LoVo (cell line): ENCODE measurements at places on chromosomes 12 and 14.

DNA sequence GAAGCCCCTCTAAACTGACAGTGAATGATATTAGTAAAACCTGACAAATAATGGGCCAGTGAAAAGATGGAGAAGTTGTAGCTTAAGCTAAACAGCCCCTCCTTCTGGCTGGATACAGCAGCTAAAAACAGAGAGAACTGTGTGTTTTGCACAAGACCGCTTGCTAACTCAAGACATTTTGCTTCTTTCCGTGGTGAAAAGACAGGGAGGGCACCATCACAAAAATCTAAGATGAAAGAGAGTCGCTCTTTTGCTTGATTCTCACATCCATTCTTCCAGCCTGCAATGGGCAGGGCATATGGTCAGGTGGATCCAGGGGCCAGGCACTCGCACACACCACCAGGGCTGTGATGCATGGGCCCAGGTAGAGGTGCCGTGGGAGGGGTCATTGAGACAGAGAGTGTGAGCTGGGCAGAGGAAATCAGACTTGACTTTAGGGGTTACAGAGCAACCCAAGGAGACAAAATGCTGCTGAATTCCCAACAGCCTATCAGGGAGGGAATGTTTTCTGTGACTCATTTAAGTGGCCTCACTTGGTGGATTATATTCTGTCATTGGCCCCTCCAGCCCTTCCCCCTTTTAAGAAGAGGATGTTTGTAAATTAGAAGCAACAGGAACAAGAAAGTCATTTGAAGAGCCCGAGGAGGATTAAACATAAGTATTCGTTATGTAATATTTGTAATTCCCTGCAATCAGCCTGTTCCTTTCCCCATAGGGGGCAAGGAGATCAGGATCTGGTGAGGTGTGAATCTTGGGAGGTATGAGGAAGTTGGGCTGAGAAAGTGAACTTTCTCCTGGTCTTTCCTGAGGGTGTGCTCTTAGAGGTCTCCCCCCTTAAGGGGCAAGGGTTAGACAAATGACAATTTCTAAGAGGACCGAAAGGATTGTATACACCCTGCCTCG, 12.3 kb downstream of the EMP1 start:
- DNase-seq: peak; percentile 39

DNA sequence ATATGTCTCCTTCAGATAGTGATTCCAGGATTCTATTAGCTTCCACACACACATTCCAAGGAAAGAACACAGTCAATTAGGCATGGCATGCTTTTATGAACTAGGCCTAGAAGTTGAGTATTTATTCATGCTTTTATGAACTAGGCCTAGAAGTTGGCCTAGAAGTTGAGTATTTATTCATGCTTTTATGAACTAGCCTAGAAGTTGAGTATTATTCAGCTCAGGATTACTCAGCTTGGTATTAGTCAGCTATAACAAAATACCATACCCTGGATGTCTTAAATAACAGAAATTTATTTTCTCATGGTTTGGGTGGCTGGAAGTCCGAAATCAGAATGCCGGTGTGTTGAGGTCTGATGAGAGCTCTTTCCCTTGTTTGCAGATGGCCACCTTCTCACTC, 442.7 kb upstream of the FLRT2 start:
- DNase-seq: no peak

GRCh38 chr12:102522768-102523167, 42.4 kb upstream of the IGF1 start:
- no peak for DNase-seq

GRCh38 chr12:12683725-12684124, 12.3 kb downstream of the GPR19 start:
- no peak for DNase-seq

GRCh38 chr14:34334329-34334728, 127.7 kb downstream of the SPTSSA start:
- no peak for DNase-seq

DNA sequence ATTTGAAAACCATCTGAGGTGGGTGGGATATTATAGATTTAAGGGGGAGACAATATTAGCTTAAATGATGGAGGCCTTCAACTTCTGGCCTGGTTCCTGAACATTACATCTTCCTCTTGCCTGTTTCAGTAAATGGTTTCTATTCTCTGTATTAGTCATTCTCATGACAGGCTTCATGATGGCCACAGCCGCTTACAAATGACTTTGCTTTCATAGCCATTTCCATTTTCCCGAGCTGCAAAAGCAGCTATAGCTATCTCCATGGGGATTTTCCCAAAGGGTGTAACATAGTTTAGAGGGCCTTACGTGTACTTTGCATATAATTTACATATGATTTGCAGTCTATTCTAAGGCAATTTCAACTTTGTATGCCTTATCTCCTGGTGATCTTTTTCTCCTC, 121.8 kb downstream of the NRXN3 start:
- DNase-seq: no peak

DNA sequence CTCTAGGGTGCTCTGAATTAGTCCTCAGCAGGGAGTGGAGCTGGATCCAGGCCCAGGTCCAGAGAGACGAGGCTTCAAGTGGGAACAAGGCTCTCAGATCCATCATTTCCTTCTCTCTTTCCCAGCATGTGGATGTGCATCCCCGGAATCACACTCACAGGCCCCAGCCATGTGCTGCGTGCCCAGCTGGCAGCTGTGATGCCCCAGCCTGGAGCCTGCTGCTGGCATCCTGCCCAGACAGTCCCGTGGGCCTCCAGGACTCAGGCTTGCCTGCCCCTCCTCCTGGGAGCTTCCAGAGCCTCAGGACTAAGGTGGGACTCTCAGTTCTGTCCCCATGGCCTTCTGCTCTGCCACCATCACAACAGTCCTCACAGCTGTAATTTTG, 6.2 kb upstream of the KRT84 start:
- no peak for DNase-seq

DNA sequence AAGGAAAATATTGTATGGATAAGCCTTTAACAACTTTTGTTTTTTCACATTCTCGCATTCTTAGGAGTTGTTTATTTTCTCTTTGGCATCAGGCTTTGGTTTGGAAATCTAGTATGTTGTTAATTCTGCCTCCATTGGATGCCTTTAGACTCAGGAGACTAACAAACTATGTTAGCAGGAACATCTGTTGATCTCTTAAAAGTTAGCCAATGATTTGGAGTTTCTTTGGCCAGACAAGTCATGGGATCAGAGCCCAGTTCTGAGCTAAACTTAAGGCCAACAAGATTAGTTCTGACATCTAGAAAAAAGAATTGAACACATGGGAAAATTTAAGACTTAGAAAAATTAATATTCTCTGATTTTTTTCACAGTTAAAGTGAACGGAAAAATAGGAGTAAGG, 35.3 kb upstream of the STRAP start:
- DNase-seq: no peak

DNA sequence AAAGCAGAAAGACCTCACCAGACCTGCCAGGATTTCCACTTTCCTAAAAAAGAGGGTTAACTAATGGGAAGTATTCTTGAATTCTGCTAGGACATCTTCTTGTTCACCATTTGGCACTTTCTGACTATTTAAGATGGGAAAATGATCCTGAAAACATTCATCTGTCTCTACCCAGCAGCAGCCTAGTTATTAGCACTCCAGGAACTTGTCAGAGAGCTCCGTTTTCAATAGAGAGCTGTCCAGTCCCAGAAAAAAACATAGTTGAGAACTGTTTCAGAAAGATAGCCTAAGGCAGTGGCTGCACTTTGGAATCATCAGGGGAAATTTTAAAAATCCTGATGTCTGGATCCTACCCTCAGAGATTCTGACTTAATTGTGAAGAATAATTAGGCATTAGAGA, 22.1 kb upstream of the CEP83 start:
- DNase-seq: no peak

DNA sequence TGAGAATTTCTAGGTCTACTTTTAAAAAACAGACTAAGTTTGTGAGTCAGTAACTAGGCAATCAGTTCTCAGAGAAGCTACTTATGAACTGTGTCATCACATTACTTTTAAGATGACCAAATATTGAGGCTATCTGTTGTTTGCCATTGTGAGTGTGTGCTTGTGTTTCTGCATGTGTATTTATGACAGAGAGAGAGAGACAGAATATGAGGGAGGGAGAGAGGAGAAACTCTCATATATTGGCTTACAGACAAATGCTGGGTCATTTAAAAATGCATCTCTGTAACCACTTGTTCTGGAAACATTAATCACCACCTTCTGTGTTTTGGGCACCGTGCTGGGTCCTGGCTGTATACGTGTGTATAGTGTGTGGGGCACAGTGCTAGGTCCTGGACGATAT, 161.5 kb upstream of the FRMD6 start:
- no peak for DNase-seq

DNA sequence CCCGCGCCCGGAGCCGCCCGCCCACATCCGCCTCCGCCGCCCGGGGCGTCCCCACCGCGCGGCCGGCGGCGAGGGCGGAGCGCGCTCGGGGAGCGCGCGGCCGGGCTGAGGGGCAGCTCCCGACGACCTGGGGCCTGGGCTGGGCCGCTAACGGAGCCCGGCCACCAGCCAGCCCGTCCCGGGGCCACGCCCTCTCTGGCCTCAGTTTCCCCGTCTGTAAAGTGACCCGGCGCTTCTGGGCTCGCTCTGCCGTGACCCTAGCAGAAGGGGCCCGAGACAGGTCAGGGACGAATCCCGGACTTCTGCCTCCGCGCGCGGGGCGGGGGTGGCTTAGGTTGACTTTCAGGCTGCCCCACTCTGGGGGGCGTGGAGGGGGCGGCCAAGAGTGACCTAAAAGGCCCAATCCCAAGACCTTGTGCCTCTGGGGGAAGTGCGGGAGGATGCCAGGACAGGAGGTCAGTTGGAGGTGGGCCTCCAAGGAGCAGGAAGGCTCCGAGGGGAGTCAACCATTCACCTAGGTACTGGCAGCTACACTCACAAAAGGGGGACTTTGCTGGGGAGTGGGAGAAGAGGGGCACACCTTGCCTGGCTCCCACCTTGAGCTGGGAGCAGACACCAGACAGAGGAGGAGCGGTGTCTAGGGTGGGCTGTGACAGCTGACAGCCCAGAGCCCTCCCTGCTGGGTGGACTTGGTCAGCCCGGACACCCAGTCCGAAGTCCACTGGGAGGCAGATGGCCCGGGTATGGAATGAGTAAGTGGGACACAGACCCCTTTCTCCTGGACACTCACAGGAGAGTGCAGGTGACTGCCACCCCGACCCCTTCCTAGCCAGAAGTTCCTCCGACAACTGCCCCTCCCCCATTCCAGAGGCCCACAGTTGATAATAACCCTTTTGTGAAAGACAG, 486 bp upstream of the AKT1 start:
- peak; percentile 64 for DNase-seq

- no peak for DNase-seq
Observed at GRCh38 chr14:23228812-23229211, 8.9 kb upstream of the RNF212B start.

DNA sequence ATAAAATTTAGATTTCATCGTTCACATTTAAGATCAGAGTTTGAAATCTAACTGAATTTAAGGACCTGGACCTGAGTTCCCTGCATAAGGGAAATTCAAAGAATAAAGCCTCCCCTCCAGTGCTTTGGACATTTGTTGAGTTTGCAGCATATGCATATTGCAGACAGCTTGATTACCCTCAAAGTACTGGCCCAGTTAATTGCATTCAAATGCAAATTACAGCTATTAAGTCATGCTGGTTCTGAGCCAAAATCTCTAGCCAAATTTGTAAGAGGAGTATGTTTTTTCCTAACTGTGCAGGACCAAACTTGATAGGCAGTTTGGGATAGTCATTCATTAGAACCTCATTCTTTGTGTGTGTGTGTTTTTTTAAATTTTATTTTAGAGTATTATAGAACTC, 9.1 kb upstream of the KIF21A start:
- no peak for DNase-seq

GRCh38 chr14:80455031-80455430, 243.7 kb upstream of the DIO2 start:
- no peak for DNase-seq

DNA sequence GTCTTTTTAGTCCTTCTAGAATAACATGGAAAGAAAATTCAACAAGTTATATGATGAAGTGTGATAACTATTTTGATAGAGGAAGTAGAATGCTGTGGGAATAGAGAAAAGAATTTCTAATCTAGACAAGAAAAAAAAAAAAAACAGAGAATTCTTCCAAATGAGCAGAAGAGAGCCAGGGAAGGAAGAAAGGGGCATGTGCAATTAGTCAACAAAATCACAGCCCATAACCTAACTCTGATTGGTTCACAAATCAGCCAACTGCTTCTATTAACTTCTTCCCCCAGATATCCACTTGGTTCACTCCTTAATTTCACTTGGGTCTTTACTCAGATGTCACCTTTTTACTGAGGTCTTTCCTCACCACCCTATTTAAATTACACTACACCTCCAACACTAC, 69.5 kb downstream of the BTG1 start:
- DNase-seq: no peak

- peak; percentile 41 for DNase-seq
Observed at GRCh38 chr12:65926119-65926908, 102.0 kb downstream of the HMGA2 start.

DNA sequence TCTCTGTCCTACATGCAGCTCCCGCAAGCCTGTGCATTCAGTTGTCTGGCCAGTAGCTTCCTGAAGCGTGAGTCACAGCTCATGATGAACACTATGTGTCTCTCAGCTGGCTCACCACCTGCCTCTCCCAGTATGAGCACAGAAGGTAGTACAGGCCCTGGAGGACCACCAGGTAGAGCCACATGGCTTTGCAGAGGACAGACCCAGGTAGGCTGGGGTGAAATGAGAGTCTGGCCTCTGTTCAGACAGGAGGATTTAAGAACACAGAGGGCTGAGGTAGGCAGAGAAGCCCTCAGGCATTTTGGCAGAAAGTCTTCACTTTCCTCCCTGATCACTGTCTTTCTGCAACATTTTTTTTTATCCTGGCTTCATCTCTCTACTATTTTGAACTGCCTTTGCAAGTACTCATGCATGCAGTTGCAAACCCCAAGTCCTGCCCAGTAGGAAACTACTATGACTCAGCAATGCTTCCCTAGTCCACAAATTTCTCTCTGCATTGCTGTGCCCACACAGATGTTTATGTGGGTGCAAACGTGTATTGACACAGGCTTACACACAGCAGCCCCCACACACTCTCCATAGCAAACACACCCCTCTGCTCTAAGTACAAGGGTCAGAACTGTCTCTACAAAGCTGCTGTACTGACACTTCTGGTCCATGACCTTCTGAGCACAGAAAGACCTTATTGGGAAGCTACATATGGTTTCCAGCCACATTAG, 7.2 kb upstream of the SDR9C7 start:
- no peak for DNase-seq

DNA sequence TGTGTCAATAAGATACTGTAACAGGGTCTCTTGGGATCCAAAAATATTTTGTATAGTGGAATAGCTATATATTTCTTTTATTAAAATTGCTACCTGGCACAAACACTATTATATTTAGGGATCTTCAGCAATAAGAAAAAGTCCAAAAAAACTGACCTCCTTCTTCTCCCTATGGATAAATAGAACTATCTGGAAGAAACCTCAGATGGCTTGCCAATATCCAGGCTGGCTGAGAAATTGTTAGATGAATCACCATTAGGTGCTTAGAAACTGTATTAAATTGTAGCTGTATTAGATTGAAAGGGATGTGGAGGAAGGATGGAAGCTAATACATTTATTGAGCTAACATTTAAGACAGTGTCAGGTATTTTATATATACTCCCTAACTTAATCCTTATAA, 66.0 kb downstream of the SLC38A6 start:
- DNase-seq: no peak

- no peak for DNase-seq
Observed at GRCh38 chr12:42886160-42886559, 296.6 kb upstream of the PRICKLE1 start.
